Tibial nerve (tissue), 4 donors: ENCODE measurements at places on chromosomes 3 and 15. TPM values are rescaled to one million over a fixed set of nuclear protein-coding genes. Genes with fewer than 3 reads are reported as not detected.

DNA sequence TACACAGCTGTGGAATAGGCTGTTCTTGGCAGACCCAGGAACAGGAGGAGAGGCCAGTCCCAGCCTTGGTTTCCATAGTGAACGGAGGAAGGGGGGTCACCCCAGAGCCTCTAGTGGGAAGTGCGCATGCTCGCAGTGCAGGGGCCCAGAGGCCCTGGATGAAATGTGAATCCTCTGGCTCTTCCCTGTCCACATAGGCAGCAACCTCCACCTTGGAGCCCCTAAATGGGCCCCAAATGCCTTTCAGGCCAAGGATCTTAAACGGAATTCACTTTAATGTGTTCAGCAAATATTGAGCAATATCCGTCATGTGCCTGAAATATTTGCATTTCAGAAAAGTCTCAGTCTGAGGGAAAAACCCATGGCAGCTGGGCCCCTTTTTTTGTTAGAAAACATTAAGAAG is 3.3 kb upstream of the NDN start:
- H3K4me1 ChIP-seq, result no peaks in the 10 kb centered on the region
- peak overlapping the region; percentile 64 for H3K27ac ChIP-seq
- no peaks in the 10 kb centered on the region for H3K36me3 ChIP-seq
- DNase-seq, result peak; percentile 43
- H3K27me3 ChIP-seq, result no peaks in the 10 kb centered on the region
- H3K4me3 ChIP-seq, result no peak overlapping the region

SETD5 gene
- 117 TPM for total RNA-seq

DNA sequence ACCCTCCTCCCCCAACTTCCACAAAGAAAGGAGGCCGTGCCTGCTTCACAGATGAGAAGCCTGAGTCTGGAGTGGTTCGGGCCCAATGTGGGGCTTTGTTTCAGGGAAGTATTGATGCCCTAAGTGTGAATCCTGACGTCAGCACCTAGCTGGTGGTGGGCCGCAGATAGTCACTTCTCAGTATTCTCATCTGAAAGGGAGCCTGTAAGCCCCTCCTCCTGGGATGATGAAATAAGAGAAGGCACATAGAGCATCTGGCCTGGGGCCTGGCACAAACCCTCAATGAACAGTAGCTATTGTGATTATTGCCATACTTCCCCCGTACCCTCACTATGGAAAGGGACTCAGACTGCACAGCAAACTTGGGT is 24.8 kb downstream of the LINGO1 start:
- no peaks in the 10 kb centered on the region for H3K4me1 ChIP-seq
- H3K27me3 ChIP-seq, result peaks cover 6% of the 10 kb centered on the region
- no peak overlapping the region for H3K4me3 ChIP-seq
- no peak for DNase-seq

ADAMTS7 gene
- 26.4 TPM for total RNA-seq

DNA sequence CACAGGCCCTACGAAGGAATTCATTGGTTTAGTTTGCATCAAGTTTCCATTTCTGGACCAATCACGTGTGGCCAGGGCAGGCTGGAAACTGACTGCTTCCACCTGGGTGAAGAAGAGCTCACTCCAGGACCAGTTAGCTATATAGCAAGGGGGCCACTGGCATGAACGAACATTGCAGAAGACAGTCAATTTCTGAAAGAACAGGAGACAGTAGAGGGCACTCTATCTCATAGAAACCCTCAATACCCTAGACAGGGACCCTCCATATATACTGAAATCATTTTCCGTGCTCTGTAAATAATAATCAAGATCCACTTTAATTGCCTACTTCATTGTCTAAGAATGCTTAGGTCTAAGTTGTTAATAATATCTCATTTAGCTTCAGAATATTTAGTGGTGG is 215.6 kb downstream of the CADPS start:
- H3K4me3 ChIP-seq, result no peak overlapping the region
- H3K4me1 ChIP-seq, result no peaks in the 10 kb centered on the region
- DNase-seq, result no peak
- no peaks in the 10 kb centered on the region for H3K36me3 ChIP-seq
- H3K27me3 ChIP-seq, result no peaks in the 10 kb centered on the region

DNA sequence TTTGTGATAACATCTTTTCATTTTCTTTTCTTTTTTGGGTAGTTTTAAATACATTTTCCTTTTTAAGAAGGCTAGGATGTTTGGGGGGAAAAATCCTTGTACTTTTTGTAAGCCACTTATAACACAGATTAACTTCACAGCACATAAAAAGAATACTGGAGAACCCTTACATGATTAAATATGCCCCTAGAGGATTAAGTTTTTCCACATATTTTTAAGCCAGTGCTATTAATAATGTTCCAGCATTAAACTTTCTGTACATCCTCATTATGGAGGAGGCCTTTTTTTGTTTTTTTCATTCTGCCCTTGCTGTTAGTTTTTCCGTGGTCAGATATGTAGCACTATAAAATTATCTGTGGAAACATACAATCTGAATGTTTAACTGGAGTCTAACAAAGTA is 147.9 kb downstream of the ATG7 start:
- DNase-seq, result no peak
- no peaks in the 10 kb centered on the region for H3K36me3 ChIP-seq
- H3K4me3 ChIP-seq, result no peak overlapping the region
- H3K27ac ChIP-seq, result no peak overlapping the region
- H3K4me1 ChIP-seq, result no peaks in the 10 kb centered on the region
- H3K27me3 ChIP-seq, result no peaks in the 10 kb centered on the region

UNC13C gene
- not detected for total RNA-seq

TMC3 gene
- total RNA-seq, result not detected

DNA sequence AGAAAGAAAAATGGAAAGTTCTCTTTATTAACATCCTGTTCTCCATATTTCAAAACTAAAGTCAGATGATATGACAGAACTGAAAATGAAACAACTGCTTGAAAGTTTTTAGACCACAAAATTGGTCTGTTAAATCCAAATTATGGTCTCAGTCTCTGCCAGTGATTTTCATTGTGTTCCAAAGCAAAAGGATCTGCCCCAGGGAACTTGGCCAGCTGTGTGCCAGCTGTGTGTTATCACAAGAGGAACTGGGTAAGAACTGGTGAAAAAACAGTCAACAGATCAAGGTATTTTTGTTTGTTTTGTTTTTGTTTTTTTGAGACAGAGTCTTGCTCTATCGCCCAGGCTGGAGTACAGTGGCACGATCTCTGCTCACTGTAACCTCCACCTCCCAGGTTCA is 323.3 kb downstream of the CTNNB1 start:
- no peaks in the 10 kb centered on the region for H3K4me1 ChIP-seq
- no peak overlapping the region for H3K27ac ChIP-seq
- H3K36me3 ChIP-seq, result no peaks in the 10 kb centered on the region
- no peaks in the 10 kb centered on the region for H3K27me3 ChIP-seq
- DNase-seq, result no peak

EIF1B gene
- total RNA-seq, result 32.9 TPM

U2SURP gene
- total RNA-seq, result 104 TPM

DNA sequence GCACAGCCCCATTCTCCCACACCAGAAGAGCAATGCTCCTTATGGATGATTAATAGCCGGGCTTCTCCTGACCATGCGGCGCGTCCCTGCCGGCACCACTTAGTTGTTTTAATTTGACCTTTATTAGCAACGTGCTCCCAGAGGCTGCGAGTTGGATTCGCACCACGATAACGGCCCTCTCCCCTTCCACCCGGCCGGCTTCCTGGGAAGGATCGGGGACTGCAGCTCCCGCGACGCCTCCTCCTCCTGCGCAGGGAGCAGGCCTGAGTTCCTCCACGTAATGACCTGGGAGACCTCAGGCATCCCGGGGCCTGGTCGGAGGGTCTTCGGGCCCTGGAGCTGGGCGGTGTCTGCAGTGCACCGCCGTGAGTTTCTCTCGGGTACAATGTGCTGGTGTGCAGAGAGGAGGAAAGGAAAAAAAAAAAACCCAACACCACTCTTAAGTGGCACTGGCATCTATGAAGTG is 243.3 kb upstream of the TOPAZ1 start:
- H3K4me1 ChIP-seq, result no peaks in the 10 kb centered on the region
- peak overlapping the region; percentile 62 for H3K4me3 ChIP-seq
- no peak for DNase-seq
- H3K27ac ChIP-seq, result peak overlapping the region; percentile 33

DNA sequence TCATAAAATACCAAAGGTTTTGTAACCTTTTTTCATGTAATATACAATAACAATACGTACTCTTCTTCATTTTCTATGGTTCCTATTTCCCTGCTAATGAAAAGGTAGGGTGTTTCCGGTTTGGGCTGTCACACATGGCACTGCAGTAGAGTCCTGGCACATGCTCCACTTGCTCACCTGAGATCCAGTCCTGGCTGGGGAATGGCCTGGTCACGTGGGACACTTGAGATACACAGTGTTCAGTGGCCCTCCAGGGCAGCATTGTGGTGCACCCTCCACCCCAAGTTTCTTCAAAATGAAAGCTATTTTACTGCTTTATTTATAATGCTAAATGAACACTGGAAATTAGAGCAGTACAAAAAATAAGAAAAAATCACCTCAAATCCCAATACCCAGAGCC is 23.2 kb downstream of the MRPS25 start:
- no peak overlapping the region for H3K27ac ChIP-seq
- H3K36me3 ChIP-seq, result no peaks in the 10 kb centered on the region
- no peak for DNase-seq
- peaks cover 4% of the 10 kb centered on the region for H3K4me1 ChIP-seq

GRCh38 chr15:90953947-90954711 is 555 bp upstream of the RCCD1 start:
- peak overlapping the region; percentile 81 for H3K27ac ChIP-seq
- H3K36me3 ChIP-seq, result peaks cover 14% of the 10 kb centered on the region
- H3K4me3 ChIP-seq, result peak overlapping the region; percentile 95
- H3K27me3 ChIP-seq, result no peaks in the 10 kb centered on the region
- no peak for DNase-seq

- H3K27me3 ChIP-seq, result no peaks in the 10 kb centered on the region
- no peaks in the 10 kb centered on the region for H3K36me3 ChIP-seq
- no peak for DNase-seq
- H3K4me3 ChIP-seq, result no peak overlapping the region
These were observed 513.9 kb downstream of the NLGN1 start for GRCh38 chr3:173911446-173911845.

ZSCAN29 gene
- 32.6 TPM for total RNA-seq

SLC26A6 gene
- 16.1 TPM for total RNA-seq

DNA sequence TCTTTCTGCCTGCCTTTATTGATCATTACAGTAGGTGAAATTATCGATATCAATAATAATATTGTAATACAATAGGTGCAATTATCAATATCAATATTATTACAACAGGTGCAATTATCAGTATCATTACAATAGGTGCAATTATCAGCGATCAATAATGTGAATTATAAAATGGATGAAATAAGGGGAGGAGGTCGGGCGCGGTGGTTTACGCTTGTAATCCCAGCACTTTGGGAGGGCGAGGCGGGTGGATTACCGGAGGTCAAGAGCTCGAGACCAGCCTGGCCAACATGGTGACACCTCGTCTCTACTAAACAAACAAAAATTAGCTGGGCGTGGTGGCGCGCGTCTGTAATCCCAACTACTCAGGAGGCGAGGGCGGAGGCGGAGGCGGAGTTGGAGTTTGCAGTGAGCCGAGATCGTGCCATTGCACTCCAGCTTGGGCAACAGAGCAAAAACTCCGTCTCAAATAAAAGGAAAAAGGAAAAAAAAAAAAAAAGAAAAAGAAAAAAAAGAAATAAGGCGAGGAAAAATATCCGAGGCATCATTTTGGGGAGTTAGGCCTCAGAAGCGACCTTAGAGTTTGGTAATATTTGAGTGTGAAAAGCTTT is 611 bp upstream of the BNIP2 start:
- H3K4me1 ChIP-seq, result peaks cover 27% of the 10 kb centered on the region
- peak; percentile 84 for DNase-seq
- H3K36me3 ChIP-seq, result no peaks in the 10 kb centered on the region
- H3K4me3 ChIP-seq, result peak overlapping the region; percentile 95
- no peaks in the 10 kb centered on the region for H3K27me3 ChIP-seq
- H3K27ac ChIP-seq, result peak overlapping the region; percentile 98

TM4SF1 gene
- total RNA-seq, result 264 TPM

DNA sequence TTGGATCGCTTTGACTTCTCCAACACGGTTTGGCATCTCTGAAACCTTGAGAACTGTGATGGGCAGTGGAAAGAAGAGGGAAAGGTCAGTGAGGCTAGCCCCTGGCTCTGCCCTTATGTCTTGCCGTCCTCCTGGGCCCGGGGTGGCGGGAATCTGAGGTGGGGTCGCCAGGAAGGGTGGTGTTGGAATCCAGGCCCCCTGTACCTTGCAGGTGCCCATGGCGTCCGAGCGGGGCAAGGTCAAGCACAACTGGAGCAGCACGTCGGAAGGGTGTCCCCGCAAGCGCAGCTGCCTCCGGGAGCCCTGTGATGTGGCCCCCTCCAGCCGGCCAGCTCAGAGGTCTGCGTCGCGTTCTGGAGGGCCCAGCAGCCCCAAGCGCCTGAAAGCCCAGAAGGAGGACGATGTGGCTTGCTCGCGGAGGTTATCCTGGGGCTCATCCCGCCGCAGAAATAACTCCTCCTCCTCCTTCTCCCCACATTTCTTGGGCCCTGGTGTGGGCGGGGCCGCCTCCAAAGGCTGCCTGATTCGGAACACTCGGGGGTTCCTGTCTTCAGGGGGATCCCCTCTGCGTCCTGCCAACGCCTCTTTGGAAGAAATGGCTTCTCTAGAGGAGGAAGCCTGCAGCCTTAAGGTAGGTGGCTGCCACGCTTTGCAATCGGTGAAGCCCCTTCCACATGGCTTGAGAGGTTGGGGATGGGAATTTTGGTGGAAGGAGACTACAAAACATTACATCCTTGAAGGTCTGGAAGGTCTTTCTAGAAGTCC is 907 bp downstream of the TATDN2 start:
- H3K4me1 ChIP-seq, result peaks cover 24% of the 10 kb centered on the region
- no peak for DNase-seq
- H3K36me3 ChIP-seq, result no peaks in the 10 kb centered on the region
- peak overlapping the region; percentile 89 for H3K4me3 ChIP-seq
